ENCODE measurements at places on chromosomes 11 and 22. TPM values are rescaled to one million over a fixed set of nuclear protein-coding genes. Genes with fewer than 3 reads are reported as not detected.

DNA sequence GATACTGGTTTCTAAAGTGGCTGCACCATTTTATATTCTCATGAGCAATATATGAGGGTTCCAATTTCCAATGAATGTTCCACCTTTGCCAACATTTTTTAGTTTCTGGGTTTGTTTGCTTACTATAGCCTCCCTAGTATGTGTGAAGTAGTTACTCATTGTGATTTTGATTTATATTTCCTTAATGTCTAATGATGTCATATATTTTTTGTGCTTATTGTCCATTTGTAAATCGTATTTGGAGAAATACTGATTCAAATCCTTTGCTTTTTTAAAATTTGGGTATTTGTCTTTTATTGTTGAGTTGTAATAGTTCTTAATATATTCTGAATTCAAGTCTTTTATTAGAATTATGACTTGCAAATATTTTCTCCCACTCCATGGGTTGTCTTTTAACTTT is 161.0 kb upstream of the C11orf58 start:
- no peaks in the 10 kb centered on the region for H3K36me3 ChIP-seq
- no peaks in the 10 kb centered on the region for H3K4me1 ChIP-seq
- H3K4me3 ChIP-seq = no peak overlapping the region
- no peak for DNase-seq

Gene EXT2
- 26.0 TPM for total RNA-seq

- H3K4me3 ChIP-seq = no peak overlapping the region
- no peak overlapping the region for H3K27ac ChIP-seq
- DNase-seq = no peak
- H3K36me3 ChIP-seq = no peaks in the 10 kb centered on the region
- H3K27me3 ChIP-seq = no peaks in the 10 kb centered on the region
These were observed 282.3 kb upstream of the CCDC90B start for GRCh38 chr11:83568516-83568915.

Gene GLB1L2
- total RNA-seq = 2.1 TPM

DNA sequence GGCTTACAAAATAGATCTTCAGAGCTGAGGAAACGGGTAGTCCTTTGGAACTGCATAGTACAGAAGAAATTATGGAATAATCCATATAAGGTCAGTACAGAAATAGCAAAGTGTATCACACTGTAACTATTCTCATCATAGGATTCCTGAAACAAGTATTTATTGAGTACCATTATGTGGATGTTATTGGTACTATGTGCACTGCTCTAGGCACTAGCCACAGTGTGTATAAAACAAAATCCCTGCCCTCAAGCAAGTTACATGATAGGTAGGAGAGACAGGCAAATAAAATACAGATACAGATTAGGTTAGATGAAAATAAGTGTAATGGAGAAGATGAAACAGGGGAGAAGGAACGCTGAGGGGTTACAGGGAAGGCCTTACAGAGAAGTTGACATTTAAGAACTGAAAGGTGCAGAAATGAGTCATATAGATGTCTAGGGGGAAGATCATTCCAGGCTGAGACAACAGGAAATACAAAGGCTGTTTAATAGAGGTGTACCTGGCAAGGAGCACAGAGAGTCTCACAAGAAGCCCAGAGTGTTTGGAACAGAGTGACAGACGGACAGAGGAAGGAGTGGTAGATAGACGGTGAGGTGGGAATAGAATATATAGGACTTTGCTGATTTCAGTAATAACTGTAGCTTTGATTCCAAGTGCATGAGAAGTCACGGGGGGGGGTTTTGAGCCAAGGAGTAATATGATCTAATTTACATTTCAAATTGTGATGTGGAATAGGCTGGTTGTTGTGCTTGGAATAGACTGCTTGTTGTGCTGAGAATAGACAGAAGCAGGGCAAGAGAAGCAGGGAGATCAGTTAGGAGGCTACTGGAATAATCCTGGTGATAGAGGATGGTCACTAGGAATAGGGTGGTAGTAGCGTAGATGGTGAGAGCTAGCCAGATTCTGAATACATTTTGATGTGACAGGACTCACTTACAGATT is 13.7 kb downstream of the RNF141 start:
- no peak overlapping the region for H3K27ac ChIP-seq
- no peaks in the 10 kb centered on the region for H3K27me3 ChIP-seq
- no peak for DNase-seq
- H3K4me1 ChIP-seq = peaks cover 15% of the 10 kb centered on the region

Gene ASCC2
- total RNA-seq = 76.5 TPM

Gene OR52I2
- total RNA-seq = not detected
